ENCODE measurements at places on chromosomes 6 and 20.
A peak's percentile ranks its signal among the peaks of the same experiment; 100 is the strongest.

DNA sequence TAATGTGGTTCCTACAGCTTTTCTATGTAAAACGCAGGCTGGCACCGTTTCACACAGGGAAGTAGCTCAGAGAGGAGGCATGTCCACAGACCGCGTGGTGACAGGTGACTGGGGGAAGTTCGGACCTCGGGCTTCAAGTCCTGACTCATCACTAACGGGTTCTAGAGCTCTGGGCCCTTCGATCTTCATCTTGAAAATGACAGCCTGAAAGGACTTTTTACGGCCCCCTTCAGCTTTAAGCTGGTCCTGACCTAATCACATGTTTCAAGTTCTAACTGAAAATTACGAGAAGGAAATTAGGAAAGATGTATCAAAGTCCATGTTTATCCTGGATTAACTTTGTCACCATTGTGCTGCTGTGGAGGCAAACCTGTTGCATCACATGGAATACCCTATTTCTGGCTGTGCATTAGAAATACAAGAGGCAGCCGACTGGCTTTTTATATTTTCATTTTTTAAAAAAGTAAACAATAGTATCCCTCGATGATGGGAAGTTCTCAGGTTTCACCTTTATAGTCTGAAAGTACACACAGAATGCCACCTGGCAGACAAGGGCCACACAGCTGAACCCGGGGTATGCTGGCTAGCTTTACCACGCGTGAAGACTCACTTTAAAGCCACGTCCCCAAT is 2.0 kb downstream of the MAN1A1 start:
- DNase-seq, result peak; percentile 49

GRCh38 chr6:37097335-37097734 is 72.6 kb upstream of the PIM1 start:
- no peak for DNase-seq

GRCh38 chr6:80638213-80639055 is 532.0 kb downstream of the BCKDHB start:
- DNase-seq, result peak; percentile 81

- DNase-seq, result no peak
Measured at GRCh38 chr6:149166336-149166735, 151.2 kb upstream of the TAB2 start.

- DNase-seq, result peak; percentile 69
Measured at GRCh38 chr20:1528811-1529210, 28.7 kb downstream of the SIRPD start.

- no peak for DNase-seq
Measured at GRCh38 chr20:18009116-18009515, 40.3 kb downstream of the MGME1 start.

DNA sequence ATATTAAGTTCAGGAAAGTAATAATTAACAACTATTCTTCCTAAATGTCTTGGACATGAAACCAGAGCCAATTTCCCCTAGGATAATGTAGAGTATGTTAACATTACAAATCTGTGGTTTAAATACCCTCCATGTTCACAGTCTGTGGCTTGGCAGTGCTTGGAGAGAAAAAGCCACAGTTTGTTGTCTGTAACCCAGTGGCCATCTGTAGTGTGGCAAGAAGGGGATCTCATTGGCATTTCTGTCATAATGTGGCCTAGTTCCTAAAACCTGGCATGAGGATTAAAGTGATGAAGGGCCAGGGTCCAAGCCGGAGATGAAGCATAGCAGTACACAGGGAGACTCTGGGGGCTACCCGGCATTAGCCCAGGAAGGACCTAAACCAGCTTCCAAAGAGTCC is 31.2 kb downstream of the SYNE1 start:
- no peak for DNase-seq

GRCh38 chr6:50992704-50993625 is 174.3 kb downstream of the TFAP2B start:
- no peak for DNase-seq

DNA sequence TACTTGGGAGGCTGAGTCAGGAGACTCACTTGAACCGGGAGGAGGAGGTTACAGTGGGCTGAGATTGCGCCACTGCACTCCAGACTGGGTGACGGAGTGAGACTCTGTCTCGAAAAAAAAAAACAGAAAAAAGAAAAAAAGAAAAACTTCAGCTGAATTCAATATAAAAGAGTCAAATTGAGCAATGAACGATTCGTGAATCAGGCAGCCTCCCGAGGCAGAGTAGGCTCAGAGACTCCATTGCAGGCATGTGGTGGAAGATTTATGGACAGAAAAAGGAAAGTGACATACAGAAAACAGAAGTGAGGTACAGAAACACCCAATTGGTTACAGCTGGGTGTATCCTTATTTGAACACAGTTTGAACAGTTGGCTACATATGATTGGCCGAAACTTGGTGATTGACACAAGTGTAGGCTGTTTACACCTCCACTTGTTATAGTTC is 56.3 kb downstream of the HLA-DPB1 start:
- peak; percentile 90 for DNase-seq

GRCh38 chr6:60668428-60668827 is 1617.6 kb downstream of the KHDRBS2 start:
- DNase-seq, result no peak

DNA sequence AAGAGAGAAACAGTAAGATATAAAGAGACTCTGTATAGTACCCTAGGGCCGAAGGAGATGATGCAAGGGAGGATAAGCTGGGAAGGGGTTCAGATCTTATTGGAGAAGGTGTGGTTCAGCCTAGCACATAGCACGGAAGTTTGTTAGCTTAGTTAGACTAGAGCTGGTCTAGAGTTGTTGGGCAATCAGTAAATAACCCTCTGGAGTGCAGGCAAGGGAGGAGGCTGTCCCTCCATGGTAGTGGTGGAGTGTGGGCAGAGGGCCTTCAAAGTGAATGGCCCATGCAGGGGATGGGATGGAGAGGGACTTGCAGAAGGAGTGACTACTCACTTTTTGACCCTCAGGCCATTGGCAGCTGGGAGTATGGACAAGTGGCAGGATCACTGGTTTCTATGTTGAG is 20.0 kb downstream of the TULP4 start:
- DNase-seq, result no peak

DNA sequence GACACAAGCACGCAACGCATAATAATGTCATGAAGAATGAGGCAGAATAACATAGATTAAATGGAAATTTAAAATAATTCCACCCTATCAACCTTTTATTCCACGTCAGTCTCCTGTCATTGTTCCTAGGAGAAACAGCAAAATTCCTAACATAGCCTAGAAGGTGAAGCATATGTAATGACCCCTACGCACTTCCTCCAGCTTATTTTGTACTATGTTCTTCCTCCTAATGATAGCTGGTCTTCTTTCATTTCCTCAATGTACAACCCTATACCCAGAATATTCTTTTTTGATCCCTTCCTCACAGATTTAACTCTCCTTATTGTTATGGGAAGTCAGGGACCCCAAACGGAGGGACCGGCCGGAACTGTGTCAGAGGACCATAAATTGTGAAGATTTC is 122.0 kb upstream of the CARMIL1 start:
- peak; percentile 73 for DNase-seq

GRCh38 chr20:59945731-59946130 is 5.5 kb downstream of the FAM217B start:
- no peak for DNase-seq

DNA sequence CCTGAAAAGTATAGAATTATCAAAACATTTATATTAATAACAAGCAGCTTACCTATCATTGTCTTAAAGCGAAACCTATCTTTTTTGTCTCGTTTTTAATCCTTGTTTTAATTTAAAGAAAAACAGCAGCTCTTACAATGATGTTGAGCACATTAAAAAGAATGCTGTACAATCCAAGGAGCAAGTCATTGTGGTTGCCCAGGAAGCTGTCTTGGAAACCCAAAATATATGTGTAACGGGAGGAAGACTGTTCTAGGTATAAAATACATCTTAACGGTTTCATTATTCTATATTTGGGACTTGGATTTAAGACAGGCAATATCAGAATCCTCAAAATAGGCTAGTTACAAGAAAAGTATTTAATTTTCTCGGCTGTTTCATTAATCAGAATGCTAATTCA is 21.7 kb downstream of the ZNF133 start:
- no peak for DNase-seq

- peak; percentile 51 for DNase-seq
Measured at GRCh38 chr6:31083742-31084354, 28.5 kb downstream of the C6orf15 start.

- no peak for DNase-seq
Measured at GRCh38 chr20:49635166-49635565, 67.2 kb upstream of the PTGIS start.

DNA sequence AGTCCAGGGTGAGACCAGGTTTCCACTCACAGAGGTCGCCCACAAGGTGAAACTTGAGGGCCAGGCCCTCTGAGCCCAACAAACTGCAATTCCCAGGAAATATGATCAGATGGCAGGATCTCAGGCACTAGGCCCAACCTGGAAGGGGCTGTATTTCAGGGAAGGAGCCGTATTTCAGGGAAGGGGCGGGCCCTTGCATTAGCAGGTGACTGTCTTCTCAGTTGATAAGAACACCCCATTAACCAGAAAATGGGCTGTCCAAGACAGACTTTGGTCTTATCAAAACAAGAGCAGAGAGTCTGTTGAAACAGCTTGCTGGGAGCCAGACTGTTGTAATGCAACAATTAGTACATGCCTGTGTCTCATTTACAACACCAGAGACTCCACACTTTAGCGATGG is 10.9 kb upstream of the BNIP5 start:
- DNase-seq, result no peak

All from MV-4-11 (cell line).